Stimulated activated CD8-positive, alpha-beta memory T cell treated with anti-CD3 and anti-CD28 coated beads, Interleukin-7, amount 100 ng/mL, for 48 hours (primary cell): ENCODE measurements at places on chromosomes 11 and 22.

DNA sequence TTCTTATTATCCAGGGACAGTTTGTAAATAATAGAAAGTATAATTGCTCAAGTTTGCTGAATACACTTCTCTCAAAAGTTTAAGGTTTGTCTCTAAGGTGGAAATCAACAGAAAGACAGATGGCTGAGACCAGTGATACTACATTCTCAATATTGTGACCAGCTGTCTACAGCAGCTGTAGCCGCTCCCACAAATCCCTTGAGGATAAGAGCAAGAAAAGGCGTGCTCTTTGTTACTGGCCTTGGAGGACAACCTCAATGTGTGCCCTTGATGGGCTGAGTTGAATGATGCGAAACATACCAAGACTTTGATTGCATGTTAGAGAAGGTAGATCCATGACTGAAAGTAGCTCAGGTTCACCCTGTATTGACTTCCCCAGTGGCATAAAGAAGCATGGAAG is 6.1 kb downstream of the OR6M1 start:
- no peak for DNase-seq

DNA sequence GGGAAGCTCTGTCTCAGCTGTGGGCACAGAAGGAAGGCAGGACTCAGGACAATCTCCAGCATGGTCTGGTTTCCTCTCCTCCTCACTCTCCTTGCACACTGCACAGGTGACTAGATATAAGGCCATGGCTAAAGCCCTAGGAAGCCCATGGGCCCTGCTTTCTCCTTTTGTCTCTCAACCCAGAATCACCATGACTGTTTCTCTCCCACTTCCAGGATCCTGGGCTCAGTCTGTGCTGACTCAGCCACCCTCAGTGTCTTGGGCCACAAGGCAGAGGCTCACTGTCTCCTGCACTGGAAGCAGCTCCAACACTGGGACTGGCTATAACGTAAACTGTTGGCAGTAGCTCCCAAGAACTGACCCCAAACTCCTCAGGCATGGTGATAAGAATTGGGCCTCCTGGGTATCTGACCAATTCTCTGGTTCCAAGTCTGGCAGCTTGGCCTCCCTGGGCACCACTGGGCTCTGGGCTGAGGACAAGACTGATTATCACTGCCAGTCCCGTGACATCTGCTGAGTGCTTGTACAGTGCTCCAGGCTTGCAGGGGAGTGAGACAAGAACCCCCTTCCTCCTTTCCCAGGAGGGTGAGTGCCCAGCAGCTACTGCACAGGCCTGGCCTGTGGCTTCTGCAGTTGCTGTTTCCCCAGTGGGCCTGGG is 104.0 kb upstream of the TOP3B start:
- no peak for DNase-seq

- DNase-seq, result no peak
These were observed 77.1 kb downstream of the MIAT start for GRCh38 chr22:26734339-26735018.

GRCh38 chr22:29435236-29436136 is 2.9 kb upstream of the RFPL1 start:
- no peak for DNase-seq

- DNase-seq, result no peak
These were observed 37.1 kb upstream of the HORMAD2 start for GRCh38 chr22:30043161-30043560.

GRCh38 chr22:20173772-20174171 is 22.9 kb upstream of the CCDC188 start:
- DNase-seq, result no peak

DNA sequence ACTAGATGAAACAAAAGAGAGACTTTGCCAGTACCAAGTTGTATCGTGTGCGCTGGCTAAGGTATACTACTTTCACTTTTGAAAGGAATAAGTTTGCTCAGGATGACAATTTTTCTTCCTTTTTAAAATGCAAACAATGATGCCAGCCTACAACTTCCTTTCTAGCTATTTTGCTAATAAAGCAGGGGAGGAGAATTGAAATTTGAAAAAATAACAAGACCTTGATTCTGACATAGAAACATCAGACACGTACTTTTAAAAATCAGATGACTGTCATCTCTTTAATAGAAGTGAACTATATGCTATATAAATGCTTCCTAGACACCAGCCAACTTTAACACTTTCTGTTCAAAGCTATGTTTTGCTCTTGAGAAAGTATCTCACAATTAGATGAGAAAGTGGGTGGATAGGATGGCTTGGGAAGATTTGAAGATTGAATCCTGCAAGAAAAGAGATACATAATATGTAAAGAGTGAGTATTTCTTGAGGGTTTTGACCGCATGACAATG is 41.7 kb upstream of the BLID start:
- no peak for DNase-seq

DNA sequence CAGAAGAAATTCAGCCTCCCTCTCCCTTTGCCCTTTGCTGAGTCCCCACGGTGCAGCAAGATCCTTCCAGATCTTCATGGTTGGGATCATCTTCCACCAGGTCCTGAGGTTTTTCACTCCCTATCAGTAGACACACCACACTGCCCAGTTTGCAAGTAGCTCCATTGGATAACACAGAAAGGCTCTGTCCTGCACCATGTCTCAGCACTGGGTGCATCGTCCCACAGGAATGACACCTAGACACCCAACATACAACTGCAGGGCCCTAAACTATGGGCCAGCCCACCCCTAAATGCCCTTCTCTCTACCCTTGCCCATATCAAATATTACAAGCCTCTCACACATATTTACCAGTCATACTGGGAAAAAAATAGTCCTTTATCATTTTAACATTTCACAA is 9.4 kb downstream of the KLHL22 start:
- no peak for DNase-seq

- no peak for DNase-seq
These were observed 47.0 kb downstream of the CDPF1 start for GRCh38 chr22:46202897-46203600.

DNA sequence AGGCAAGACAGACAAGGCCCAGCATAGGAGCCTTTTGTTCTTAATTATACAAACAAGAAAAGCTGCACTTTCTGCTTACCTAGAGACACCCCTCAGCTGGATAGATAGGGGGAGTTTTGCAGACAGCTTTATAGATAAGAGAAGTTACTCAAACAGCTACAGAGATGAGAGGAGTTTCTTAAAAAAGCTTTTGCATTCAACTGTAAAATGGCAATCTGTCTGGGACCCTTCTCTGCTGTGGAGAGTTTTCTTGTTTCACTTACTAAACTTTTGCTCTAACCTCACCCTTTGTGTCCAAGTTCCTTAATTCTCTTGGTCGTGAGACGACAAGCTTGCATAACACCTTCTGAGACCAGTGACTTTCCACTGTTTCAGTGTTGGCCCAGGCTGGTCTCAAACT is 103.8 kb upstream of the CHORDC1 start:
- no peak for DNase-seq

DNA sequence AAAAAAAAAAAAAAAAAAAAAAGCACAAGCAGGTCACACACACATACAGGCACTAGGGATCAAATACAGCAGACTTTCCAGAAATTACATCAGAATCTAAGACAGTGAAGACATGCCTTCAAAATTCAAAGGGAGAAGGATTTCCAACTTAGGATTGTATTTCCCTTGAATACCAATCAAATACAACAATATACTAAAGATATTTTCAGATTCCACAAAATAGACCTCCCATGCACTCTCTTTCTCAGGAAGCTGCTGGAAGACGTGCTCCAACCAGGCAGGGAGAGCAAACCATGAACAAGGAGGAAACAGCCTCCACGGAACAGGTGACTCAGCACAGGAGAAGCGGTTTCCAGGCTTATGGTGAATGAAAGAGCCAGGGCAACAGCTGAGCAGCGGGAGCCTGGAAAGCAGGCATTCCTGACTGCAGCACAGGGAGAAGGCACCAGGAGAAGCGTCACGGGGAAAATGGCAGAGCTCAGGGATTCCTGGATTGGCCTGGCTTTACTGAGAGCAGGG is 32.0 kb downstream of the TMEM184B start:
- DNase-seq, result no peak

DNA sequence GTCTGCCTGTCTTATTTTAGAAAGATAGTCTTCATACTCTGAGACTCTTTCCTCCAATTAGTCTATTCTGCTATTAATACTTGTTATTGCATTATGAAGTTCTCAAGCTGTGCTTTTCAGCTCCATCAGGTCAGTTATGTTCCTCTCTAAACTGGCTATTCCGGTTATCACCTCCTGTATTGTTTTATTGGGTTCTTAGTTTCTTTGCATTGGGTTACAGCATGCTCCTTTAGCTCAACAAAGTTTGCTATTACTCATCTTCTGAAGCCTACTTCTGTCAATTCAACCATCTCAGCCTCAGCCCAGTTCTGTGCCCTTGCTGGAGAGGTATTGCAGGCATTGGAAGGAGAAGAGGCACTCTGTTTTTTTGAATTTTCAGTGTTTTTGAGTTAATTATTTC is 21.0 kb upstream of the OR5AK2 start:
- DNase-seq, result no peak

DNA sequence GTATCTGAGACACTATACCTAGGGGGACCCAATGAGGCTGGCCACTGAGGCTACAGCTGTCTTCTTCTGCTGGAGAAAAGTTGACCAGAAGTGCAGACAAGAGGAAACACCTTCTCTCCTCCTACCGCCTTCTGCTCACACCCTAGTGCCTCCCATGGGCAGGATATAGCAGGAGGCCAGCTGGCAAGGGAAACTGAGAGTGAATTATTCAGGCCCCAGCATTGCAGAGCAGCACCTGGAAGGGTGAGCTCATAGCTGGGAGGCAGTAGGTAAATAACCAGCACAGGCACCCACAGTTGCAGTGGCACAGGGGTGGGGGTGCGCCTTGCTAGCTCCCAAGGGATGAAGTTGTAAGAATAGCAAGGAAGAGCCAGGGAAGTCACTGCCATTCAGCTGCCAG is 267.4 kb upstream of the NCAM1 start:
- no peak for DNase-seq

- DNase-seq, result no peak
These were observed 7.0 kb upstream of the YWHAH start for GRCh38 chr22:31937341-31937740.

DNA sequence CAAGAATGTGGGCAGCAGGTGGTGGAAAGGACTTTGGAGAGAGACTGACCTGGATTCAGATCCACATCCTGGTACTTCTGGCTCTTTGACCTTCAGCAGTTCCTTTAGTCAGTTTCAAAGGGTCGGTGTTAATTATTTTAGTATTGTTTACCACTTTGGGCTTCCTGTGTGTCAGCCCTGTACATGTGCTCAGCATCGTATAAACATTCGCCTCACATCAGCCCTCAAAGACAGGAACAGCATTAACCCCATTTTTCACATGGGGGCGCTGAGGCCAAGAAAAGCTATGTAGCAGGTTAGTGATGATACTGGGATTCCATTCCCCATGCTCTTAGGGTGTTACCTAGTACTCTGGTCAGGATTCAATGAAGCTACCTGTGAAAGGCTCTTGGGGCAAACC is 72.1 kb upstream of the YWHAH start:
- DNase-seq, result no peak

DNA sequence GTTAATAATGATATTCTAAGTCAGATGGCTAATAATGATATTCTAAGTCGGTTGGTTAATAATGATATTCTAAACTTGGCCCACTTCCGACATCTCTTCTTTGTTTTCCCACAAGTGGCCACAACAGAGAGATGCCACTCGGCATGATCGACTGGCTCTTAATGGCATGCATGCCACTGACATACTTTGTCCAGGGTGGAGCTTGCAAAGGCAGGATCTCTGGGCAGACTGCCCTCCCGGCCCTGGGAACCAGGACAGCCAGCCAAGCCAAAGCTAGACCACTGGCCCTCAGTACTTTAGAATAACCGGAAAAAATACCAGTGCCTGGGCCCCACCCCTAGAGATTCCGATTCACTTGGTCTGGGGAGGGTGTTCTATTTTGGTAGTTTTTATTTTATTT is 78.1 kb downstream of the KIAA1671 start:
- DNase-seq, result no peak

DNA sequence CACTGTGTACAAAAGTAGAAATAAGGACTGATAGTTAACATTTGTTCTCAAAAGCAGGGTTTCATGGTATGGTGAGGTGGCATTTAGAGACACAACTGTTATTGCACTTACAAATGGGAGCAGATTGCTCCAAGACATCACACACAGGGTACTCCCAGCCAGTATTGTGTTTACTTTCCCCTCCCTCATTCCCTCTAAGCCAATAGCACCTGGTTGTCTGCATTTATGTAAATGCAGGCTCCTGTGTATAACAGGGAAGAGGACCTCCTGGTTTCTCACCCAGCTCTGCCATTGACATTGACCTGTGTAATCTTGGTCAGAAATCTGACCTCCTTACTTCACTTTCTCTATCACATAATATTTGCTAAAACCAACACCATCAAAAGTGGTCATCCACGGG is 154.4 kb downstream of the NAV2 start:
- DNase-seq, result no peak

DNA sequence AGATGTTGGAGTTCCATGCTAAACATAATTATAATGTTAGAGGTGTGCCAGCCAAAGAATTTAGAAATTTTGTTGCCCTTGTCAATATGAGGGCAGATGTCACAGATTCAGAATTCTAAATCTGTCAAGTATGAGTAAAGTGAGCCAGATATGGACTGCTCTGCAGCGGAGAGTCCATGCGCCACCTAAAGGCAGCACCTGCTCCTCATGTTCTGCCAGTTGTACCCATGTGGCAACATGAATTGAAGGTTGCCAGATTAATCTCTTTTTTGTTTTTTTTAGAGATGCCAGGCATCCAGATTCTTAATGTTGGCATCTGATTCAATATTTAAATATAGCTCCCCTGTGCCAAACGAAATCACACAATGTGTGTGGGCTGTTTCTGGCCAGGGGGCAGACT is 678.6 kb upstream of the ANO5 start:
- DNase-seq, result no peak

- DNase-seq, result no peak
These were observed at the start of gene KCNQ1 for GRCh38 chr11:2444821-2445745. Gene KCNQ1, plus strand, starts transcription at chr11:2445008. Its CDS starts 91 bp downstream, at chr11:2445099.

GRCh38 chr11:131454989-131455388 is 84.6 kb downstream of the NTM start:
- DNase-seq, result no peak

DNA sequence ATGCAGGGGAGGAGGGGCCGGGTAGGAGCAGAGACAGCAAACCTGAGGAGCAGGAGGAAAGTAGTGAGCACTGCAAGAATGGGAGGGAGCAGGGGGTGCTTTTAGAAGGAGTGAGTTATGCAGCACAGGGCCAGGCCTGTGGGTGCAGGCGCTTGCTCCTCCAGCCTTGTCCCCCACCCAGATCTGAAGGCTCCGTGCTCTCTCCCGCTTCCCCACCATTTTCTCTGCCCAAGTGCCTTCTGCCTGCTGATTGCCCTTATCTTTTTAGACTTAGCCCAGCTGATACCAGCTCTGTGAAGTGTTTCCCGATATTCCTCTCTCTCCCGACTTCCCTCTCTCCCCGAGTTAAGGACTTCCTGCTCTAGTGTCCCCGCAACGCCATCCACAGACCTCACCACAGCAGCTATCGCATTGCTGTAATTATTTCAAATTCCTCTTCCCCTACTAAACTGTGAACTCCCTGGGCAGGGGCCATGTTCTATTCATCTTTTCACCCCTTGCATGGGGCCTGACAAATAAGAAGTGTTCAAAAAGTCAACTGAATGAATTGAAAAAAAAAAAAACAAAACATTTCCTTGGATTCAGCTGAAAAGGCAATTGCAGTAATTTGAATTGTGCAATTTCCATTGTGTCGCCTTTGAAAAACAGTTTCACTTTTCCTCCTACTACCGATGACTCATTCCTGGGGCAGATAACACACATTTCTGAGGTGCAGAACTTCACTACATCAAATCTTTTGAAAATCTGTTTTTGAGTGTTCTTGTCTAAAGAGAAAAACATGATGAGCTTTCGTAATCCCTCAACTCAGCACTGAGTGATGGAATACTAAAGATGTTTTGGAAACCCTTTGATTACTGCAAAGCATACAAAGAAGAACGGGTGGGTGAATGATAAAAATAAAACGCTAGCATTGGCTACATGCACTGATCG is 69.7 kb upstream of the BMAL1 start:
- DNase-seq, result no peak

- DNase-seq, result no peak
These were observed 1186.5 kb downstream of the BRD1 start for GRCh38 chr22:48640890-48641841.
